Adrenal gland (tissue), 19 donors: ENCODE measurements at places on chromosomes 16 and 17. TPM values are rescaled to one million over a fixed set of nuclear protein-coding genes. Genes with fewer than 3 reads are reported as not detected.

DNA sequence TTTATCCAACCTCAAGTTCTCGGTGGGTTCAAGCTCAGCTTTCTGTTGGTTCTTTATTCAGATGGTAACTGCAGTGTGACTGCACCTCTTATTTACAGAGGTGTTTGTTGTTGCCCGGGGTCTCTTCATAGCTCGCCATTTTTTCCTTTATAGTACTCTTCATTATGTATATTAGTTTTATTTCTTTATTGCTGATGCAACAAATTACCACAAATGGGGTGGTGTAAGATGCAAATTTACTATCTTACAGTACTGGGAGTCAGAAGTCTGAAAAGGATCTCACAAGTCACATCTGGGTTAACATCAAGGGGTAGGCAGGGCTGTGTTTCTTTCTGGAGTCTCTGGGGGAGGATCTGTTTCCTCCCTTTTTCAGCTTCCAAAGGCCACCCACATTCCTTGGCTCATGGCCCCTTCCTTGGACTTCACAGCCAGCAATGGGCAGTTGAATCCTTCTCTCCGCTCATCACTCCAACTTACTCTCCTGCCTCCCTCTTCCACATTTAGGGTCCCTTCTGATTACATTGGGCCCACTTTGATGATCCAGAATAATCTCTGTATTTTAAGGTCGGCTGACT lies 241.2 kb downstream of the HAPSTR1 start:
- no peak for DNase-seq

- DNase-seq = no peak
Measured at GRCh38 chr17:78231991-78232858, 794 bp downstream of the TMEM235 start.

The GP2 gene
- polyA plus RNA-seq = 2.8 TPM

DNA sequence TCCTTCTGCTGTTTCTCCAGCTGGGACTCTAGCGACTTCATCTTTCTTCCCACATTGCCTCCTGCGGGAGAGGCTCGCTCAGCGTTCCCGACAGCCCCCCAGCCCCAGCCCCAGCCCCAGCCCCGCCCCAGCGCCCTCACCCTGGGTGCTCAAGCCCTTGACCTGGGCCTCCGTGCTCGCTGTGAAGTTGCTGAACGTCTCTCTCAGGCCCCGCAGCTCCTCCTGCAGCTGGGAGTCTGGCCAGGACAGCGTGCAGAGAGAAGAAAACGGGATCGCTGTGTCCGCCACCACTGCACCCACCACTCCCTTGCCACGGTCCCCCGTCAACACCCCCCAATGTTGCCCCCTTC lies 2.4 kb downstream of the ASGR1 start:
- no peak for DNase-seq
